ENCODE measurements at places on chromosomes 11 and 22.
A peak's percentile ranks its signal among the peaks of the same experiment; 100 is the strongest.

- DNase-seq: peak; percentile 26
Measured at GRCh38 chr22:22955866-22956535, 68.4 kb downstream of the IGLL5 start.

DNA sequence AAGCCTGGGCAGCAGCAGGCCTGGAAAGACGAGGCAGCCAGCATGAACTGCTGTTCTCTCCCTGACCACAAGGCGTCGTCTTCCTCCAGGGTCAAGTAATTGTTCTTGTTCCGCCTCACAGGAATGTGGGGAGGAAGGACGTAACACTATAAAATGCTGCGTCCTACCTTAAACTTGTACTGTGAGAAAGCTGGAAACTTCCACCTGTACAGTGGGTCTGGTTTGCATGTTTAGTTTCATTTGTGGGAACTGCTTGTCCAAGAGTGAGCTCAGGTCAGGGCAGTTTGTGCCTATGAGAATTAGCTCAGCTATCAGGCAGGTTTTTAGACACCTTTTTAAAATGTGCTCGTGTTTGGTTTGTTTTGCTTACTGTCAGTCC lies 55.2 kb downstream of the PANX1 start:
- peak; percentile 22 for DNase-seq

DNA sequence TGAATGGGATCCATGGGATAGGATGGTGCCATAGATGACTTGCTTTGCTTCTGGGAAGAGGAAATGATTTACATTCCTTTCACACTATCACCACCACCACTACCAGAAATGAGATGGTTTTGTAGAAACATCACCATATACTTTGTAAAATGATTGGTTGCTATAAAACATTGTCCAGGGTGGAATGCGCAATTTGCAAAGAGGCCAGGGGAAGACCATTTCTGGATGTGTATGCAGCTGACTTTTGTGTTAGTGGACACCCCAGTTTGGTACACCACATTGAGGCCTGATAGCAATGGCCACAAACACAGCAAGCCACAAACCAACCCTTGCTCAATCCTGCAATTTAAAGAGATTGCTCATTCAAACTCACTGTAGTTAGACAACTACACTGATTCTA lies 56.7 kb upstream of the RCN1 start:
- DNase-seq: peak; percentile 99

GRCh38 chr11:122162095-122162494 lies 46.1 kb upstream of the BLID start:
- no peak for DNase-seq

GRCh38 chr11:132409573-132410355 lies 1039.3 kb downstream of the NTM start:
- DNase-seq: no peak

GRCh38 chr11:73210916-73211667 lies 7.0 kb upstream of the P2RY2 start:
- DNase-seq: no peak

GRCh38 chr11:123251657-123252344 lies 56.8 kb upstream of the CLMP start:
- DNase-seq: no peak

DNA sequence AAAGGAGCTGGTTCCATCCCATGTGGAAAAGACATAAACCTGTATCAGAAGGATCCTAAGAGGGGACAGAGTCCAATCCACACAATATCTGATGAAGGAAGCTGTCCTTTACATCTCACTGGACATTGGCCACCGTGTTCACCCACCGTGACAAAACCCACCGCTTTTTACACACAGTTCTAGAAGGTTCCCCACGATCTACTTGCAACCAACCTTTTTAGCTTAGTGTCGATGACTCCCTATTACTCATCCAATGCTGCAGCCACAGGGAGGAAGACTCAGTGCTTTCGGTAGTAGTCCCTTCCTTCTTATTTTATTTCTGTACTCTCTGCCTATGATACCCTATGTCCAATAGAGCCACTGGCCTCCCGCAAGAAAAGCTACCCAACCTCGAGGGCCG lies 65.4 kb downstream of the MAPK1 start:
- no peak for DNase-seq

Data from non-pigmented ciliary epithelial cell (primary cell).